Dorsolateral prefrontal cortex (tissue), 122 donors: ENCODE measurements at places on chromosomes 5 and 9.

DNA sequence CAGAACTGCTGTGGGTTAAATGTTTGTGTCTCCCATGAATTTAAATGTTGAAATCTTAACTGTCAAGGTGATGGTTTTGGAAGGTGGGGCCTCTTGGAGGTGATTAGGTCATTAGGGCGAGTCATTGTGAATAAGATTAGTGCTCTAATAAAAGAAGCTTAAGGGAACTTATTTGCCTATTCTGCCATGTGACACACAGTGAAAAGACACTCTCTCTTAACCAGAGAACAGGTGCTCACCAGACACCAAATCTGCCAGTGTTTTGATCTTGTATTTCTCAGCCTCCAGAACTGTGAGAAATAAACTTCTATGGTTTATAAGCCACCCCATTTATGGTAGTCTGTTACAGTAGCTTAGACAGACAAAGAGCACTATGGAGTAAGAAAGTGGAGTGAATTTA is 117.9 kb upstream of the SV2C start:
- no peak for DNase-seq

GRCh38 chr5:169632946-169633345 is 4.1 kb upstream of the DOCK2 start:
- DNase-seq = no peak

- no peak for DNase-seq
These were observed 23.3 kb downstream of the OR2V1 start for GRCh38 chr5:181107699-181108098.

- DNase-seq = no peak
These were observed 17.6 kb downstream of the GM2A start for GRCh38 chr5:151270599-151270998.

- no peak for DNase-seq
These were observed 2.9 kb downstream of the PPP3R2 start for GRCh38 chr9:101591787-101592446.

- DNase-seq = no peak
These were observed 130.1 kb downstream of the GPBP1 start for GRCh38 chr5:57303985-57304384.

DNA sequence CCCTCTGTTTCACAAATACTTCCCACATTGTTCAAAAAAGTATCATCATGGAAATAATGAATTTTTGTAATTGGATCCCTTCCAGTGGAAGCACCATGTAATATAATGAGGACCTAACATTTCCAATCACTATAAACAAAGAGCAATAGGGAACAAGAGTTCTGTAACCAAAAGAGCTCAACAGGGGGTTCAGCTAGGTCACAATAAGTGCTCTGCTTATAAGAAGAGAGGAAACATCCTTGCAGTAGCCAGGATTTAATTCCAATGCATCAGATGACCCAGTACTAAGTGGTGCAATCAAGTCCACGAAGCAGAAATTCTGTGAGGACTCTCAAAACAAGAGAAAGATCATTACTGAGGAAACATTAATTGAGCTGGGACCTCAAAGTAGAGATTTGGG is 5.9 kb downstream of the SERINC5 start:
- no peak for DNase-seq

DNA sequence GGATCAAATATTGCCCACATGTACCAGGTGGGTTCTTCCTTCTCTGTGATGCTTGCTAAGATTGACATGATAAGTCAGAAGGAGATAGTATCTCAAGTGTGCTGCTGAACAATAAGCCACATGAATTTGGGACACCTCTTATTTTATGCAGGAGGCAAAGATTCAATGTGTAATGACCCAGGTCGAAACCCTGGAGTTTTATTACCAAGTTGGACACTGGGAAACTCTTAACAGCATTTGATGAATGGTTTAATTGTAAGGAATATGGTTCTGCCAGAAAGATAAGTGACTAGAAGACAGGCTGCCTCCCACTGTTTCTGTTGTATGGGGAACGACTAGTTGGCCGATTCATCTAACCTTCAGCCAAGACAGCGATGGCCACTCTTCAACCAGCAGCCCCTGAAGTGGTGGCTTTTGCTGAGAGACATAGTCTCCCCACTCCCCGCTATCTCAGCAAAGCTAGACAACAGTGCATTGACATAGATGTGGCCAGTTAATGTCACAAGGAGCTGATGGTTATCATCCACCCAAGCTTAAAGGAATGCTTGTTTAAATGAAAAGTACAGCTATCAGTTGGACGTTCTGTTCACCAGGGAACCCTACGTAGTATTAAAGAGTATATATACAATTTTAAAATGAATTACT is 407.7 kb downstream of the KDM4C start:
- no peak for DNase-seq

- no peak for DNase-seq
These were observed 110.2 kb downstream of the TRIM32 start for GRCh38 chr9:116797276-116797675.

- no peak for DNase-seq
These were observed 256.6 kb upstream of the ITGA1 start for GRCh38 chr5:52531105-52531504.
